Foreskin fibroblast (primary cell): ENCODE measurements at places on chromosomes 6 and 20.
A peak's percentile ranks its signal among the peaks of the same experiment; 100 is the strongest.

DNA sequence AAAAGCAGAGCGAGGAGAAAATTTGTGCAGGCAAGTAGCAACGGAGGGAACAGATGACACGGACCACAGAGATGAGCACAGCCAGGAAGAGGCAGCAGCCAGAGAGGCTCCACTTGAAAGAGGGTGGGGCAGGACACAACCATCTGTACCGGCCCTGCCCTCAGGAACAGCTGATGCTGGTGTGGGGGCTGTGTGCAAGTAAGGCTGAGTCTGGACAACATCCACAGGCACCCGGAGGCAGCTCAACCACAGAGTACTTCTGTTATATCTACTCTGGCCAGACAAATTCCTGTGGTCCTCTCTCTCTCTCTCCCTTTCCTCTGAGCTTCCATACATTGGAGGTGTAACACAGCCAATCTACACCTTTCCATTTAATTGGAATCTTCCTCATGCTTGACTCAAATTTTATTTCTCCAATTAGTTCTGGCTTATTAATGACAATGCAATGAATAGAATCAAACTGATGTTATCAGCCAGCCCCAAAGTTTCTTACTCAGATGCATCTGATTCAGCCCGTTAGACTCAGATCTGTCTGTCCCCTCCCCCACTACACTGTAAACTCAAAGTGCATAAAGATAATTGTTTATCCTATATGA, 24.9 kb downstream of the KIF13A start:
- peak; percentile 91 for DNase-seq

- no peak for DNase-seq
These were observed 229.9 kb upstream of the RUNX2 start for GRCh38 chr6:45098256-45098655.

DNA sequence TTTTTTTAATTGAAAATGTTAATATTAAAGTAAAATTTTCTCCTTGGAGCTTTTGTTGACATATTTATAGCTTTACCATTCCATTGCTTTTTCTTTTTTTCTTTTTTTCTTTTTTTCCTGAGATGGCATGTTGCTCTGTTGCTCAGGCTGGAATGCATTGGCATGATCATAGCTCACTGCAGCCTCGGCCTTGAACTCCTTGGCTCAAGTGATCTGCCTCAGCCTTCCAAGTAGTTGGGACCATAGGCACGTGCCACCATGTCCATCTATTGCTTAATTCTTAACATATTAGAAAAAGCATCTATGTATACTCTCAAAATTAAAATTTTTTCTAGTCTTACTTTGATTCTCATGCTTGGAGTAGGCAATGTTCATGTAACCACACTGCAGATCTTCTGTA, 43.0 kb downstream of the RALGAPB start:
- no peak for DNase-seq

GRCh38 chr6:12666886-12667285, 49.7 kb upstream of the PHACTR1 start:
- DNase-seq: no peak

- peak; percentile 61 for DNase-seq
These were observed 38.5 kb downstream of the PANK2 start for GRCh38 chr20:3927486-3928291.

GRCh38 chr6:158556113-158556512, 3.8 kb upstream of the TMEM181 start:
- DNase-seq: no peak

- peak; percentile 87 for DNase-seq
These were observed 345.8 kb upstream of the PRND start for GRCh38 chr20:4375881-4376280.

GRCh38 chr20:37442986-37443385, 78.1 kb upstream of the NNAT start:
- no peak for DNase-seq

- DNase-seq: peak; percentile 67
These were observed 23.8 kb downstream of the DCBLD1 start for GRCh38 chr6:117506180-117506835.

- no peak for DNase-seq
These were observed 66.6 kb upstream of the SPTLC3 start for GRCh38 chr20:12942123-12942522.

DNA sequence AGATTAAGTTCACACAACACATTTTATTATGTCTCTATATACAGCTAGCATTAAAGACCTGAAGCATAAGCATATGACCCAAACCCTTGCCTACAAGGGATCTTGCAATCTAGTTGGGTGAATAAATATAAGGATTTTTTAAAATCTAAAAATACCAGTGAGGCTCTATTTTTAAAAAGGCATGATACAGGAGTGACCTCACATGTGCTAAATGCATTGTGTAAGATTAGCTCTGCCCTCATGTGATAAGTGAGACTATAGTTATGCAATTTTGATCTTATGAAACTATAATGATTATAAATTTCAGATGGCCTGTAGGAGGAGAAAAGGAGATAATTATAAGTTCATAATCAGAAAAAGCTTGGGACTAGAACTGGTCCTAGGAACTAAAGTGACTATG, 451.0 kb upstream of the MAN1A1 start:
- DNase-seq: no peak

GRCh38 chr20:46011631-46012482, 3.1 kb downstream of the MMP9 start:
- peak; percentile 29 for DNase-seq

- DNase-seq: no peak
These were observed 118.0 kb upstream of the IRAK1BP1 start for GRCh38 chr6:78749326-78749725.

GRCh38 chr6:34514593-34515472, 41.3 kb downstream of the SPDEF start:
- peak; percentile 87 for DNase-seq

DNA sequence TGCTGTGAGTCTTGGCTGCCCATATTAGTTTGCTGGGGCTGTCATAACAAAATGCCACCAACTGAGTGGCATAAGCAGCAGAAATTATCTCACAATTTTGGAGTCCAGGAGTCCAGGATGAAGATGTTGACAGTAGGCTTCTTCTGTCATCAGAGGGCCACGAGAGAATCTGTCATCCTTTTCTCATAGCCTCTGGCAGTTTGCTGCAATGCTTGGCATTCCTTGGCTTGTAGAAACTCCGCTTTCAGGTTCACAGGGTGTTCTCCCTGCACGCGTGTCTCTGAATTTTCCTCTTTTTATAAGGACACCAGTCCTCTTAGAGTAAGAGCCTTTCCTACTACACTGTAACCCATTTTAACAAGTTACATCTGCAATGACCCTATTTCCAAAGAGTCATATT, 838.4 kb downstream of the TFAP2A start:
- DNase-seq: no peak

DNA sequence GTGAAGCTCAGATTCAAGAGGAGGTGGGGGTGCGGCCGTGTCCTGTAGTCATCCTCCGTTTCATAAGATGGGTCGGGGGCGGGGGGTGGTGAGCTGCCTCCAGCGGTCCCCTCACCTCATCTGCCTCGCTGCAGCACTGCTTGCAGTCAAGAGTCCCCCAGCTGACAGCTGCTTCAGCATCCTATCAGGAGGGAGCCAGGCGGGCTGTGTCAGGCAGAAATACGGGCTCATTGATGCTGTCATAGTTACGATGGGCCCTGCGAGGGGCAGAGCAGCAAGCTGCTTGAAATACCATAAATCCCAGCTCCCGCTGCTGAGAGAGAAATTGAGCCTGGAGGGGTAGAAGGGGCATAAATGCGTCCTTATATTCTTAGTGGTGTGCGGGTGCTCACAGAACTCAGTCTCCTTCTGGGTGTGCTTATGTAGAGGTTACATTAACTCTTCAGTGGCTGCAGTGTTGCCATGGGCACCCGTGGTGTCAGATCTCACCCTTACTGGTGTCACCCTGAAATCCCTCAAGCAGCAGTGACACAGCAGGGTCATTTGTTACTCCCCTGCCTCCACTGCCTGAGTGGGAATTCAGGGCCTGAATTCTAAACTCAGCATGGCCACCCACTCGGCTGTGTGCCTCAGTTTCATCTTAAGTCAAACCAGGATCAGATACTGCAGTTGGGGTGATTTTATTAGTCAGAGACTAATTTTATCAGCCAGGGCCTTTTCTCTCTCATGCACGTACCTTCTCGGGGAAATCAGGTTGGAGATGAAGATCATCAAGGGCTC, 21.8 kb downstream of the CCDC167 start:
- DNase-seq: no peak

DNA sequence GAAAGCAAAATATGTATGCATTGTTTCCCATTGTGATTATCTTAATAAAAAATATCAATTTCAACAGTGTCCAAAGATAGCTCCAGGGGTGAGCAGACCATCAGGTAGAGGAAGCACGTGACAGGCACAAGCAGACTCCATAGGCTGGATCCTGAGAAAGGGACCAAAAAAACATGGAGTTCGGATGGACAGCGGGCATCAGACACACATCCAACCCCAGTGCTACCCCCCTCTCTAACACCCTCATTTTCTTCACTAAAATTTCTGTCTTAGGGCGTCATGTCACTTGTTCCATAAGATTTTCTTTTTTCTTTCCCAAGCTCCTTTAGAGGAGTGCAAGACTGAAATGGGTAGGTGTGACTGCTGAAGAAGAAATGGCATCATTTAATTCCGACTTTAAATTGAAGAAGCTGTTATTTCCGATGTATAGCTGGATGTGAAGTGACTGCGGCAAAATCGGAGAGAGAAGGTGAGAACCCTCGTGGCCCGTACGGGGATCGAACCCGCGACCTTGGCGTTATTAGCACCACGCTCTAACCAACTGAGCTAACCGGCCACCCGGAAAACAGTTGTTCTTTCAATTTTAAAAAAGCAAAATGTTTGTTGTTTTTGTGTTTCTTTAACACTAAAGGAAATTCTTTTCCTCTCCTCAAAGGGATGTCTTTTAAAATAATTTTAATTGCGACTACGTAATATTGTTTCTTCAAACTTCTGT, 10.3 kb upstream of the PRSS16 start:
- peak; percentile 49 for DNase-seq

DNA sequence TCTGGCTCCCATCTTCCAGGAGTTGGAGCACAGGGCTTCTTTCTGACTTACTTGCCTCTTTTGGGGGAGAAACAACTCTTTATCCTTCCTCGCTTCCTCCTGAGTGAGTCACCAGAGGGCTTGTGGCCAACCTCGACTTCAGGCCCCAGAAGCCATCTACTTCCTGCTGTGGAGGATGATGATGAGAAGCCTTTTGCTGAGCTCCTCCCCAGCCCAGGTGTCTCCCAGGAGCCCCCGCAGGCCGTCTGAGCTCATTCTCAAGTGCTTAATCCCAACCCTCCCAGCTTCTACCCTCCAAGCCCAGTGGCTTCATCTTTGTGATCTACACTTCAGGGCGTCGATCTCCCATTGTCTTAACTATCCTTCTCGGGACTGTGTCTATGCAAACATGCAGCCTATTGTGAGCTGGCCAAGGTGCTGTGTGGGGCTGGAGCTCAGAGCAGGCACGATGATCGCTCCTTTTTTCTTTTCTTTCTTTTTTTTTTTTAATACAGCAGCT, 27.9 kb downstream of the SDCBP2 start:
- DNase-seq: peak; percentile 70

- no peak for DNase-seq
These were observed 28.7 kb downstream of the PTPRK start for GRCh38 chr6:128491610-128492206.

DNA sequence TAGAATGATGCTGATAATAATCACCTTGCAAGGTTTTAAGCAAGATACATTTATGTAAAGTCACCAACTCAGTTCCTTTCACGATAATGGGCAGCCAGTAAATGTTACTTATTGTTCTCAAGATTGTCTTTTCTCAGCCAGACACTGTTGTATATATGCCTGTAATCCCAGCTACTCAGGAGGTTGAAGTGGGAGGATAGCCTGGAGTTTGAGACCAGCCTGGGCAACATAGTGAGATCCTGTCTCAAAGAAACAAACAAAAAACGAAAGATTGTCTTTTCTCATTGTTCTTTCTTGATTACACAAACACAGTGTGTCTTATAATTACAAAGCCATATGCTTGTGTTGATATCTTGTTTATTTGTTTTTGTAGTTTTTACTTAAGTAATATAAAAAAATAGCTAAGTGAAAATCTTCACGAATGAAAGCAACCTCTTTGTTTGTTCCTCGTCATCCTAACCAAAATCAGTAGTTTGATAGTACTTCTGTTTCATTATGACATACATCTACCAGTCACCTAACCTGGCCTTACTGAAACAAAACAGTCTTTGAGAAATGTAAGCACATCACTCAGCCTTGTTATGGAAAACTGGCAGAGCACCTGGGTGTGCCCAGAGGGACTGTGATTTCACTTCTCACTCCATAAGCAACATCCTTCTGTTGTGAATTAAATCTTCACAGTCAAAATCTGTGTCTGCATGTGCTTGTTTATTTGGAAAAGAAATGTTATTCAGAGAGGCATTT, 436.2 kb upstream of the SOX4 start:
- DNase-seq: no peak

- peak; percentile 97 for DNase-seq
These were observed 318.1 kb downstream of the CLIC5 start for GRCh38 chr6:45697605-45698004.

GRCh38 chr6:33075568-33076405, at the start of gene HLA-DPB1:
TSS of gene HLA-DPB1 (plus strand) at chr6:33075990. CDS start at chr6:33076042, 52 bp downstream.
- DNase-seq: peak; percentile 34

DNA sequence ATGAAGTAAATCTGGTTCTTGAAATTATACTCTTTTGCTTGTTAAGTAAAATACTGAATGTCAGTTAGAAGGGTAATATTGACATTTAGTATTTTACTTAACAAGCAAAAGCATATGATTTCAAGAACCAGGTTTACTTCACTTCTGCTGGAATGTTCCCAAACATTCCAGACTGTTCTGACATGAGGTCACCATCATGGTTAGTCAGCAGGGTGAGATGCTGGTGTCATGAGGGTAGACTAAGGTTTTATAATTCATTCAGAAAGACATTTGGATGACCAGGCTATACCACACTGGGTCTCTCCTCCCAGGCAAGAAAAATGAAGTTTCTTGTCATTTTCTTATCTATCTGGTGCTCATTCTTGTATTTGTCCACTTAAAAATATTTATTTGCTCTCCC, 414.4 kb upstream of the MMS22L start:
- peak; percentile 34 for DNase-seq

GRCh38 chr6:45959534-45960145, 56.0 kb downstream of the CLIC5 start:
- DNase-seq: peak; percentile 10

DNA sequence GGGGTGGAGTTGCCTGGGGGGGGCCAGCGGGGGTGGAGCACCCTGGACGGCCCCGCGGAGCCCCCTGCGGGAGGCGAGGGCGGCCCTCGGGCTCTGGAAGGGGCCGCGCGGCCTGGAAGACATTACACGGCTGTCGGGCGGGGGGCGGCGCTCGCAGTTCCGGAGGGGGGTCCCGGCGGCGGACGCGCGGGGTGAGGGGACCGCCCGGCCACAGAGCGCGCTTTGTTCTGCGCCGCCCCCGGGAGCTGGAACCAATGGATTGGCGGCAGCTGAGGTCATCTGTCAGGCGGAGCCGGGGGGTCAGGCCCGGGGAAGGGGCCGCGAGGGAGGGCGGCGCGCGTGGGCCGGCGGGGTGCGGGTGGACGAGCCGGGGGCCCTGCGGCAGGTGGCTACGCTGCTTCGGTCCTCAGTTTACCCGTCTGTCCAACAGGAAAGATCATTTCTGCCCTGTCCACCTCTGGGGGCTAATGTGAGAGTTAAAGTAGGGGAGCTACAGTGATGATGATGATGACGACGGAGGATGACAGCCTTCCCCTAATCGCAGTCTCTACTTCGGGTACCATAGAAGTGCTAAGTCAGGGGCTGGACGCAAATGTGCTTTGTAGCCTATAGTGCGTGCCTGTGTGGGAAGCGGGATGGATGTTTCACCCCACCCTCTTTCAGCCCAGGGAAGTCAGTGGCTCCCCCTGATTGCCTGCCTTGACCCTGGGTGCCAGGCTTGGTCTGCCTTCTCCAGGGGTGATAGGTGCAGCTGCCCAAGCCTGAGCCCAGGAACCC, 10.4 kb downstream of the SRXN1 start:
- no peak for DNase-seq
